ENCODE measurements at places on chromosomes 3 and 15. TPM values are rescaled to one million over a fixed set of nuclear protein-coding genes. Genes with fewer than 3 reads are reported as not detected.

DNA sequence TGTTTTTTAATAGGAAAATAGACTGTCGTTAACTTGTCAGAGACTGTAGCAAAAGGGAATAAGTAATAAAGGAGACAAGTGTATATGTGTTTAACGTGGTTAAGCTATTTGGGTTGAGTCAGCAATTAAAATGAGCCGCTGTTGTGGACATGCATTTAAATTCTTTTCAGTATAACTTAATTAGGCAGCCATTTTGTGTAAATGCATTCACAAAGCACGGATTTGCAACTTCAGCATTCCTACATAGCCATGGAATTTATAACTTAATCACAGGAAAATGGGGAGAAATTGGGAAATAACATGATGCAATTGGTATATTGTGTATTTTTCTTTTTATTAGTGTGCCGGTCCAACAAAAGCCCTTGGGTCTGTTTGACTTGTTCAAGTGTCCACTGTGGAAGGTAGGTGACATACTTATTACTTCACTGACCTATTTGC lies 27.9 kb downstream of the USP3 start:
- no peak for DNase-seq
- H3K4me3 ChIP-seq, result no peak overlapping the region
- H3K27me3 ChIP-seq, result no peaks in the 10 kb centered on the region

CAMP gene
- total RNA-seq, result not detected

LRRC31 gene
- total RNA-seq, result not detected

KLF15 gene
- total RNA-seq, result 0.44 TPM

DNA sequence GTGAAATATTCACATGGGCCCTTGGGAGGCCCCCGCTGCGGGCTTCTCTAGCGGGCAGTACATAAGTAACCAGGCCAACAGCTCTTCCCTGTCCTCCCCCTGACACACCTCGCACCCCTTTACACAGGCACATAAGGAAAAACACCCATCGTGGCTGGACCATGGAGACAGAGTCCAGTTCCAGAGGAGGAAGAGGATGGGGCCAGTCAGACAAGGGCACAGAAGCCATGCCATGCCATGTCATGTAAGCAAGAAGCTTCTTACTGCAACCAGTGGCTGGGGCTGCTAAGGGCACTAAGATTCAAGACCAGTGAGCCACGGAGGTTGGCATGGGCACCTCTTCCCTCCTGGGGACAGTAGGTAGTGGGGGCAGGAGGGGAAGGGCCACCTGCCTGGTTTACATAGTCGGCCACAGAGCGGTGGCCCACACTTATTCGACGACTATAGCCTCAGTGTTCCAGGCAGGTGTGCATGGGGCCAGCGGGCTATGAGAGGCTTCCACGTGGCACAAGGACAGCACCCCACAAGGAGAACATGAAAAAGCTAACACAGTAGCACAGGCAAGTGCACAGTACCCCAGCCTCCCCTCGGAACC lies 5.7 kb upstream of the CYP11A1 start:
- no peak for DNase-seq
- H3K27ac ChIP-seq, result no peak overlapping the region
- H3K4me1 ChIP-seq, result peaks cover 34% of the 10 kb centered on the region
- peak overlapping the region; percentile 79 for H3K4me3 ChIP-seq
- H3K36me3 ChIP-seq, result no peaks in the 10 kb centered on the region

NOX5 gene
- not detected for total RNA-seq

DNA sequence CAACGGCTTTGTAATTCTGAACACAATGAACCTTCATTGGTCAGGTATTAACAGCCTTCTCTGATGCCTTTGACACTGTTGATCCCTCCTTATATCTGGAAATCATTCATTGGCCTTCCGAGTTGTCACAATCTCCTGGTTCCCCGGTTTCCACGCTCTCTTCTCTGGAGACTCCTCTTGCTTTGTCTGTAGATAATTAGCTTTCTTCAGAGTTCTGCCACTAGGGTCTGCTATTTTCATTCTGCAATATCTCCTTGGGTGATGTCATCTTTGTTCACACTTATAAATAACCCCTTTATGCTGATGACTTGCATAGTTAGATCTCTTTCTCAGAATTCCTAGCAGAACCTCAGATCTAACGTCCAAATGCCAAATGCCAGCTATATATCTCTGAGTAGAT lies 583.8 kb upstream of the ZNF717 start:
- H3K4me1 ChIP-seq, result no peaks in the 10 kb centered on the region
- no peak overlapping the region for H3K4me3 ChIP-seq
- no peak overlapping the region for H3K27ac ChIP-seq
- no peaks in the 10 kb centered on the region for H3K36me3 ChIP-seq
- H3K27me3 ChIP-seq, result no peaks in the 10 kb centered on the region

DNA sequence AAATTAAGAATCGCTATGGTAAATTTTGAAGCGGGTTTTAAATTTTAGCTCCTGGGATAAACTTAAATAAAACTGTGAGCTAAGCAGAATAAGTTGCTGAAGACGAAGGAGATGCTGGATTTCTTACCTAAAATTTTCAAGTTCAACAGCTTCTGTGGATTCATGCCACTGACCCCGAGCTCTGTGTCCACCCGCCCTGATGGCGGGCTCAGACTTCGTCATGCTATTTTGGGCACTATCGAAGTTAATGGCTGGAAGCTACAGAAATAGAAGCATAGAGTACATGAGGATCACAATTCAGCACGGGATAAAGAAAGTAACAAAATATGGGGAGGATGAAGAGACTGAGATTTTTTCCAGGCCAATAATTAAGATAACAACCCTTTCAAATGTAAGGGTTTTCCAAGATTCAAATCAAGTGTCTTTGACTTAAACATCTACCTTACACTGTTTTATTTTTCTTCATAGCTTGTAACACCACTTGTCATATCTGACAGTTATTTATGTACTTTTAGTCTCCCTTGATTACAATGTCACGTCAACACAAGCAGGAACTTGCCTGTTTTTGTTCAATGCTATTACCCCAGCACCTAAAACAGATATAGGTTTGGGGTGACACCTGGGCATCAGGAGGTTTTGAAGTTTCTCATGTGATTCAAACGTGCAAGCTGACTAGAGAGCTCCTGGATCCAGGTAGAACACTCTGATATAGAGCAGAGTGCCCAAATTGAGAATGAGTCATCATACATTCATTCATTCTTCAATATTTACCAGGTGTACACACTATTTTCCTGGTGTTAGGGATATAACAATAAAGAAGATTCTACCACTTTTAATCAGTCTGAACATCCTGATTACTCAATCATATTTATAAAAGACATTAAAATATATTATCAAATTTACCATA lies 23.0 kb downstream of the NEK10 start:
- no peak overlapping the region for H3K4me3 ChIP-seq
- peaks cover 17% of the 10 kb centered on the region for H3K4me1 ChIP-seq
- H3K36me3 ChIP-seq, result no peaks in the 10 kb centered on the region
- H3K27me3 ChIP-seq, result no peaks in the 10 kb centered on the region

DNA sequence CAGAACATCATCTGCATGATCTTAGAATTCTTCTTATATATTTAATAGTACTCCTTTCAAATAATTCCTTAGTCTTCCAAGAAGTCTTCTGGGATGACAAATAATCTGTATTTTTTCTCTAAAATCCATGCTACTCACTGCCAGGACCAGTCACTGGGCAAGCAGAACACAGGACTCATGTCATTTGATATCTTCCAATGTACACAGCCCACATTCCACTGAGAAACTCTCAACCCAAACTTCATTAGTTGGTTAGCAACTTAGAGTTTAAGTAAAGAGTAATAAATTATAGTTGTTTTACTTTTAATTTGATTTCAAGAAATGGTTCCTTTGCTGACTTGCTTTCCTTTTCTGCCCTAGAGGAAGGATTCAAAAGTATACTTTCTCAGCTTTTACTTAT lies 317.0 kb downstream of the VGLL3 start:
- DNase-seq, result no peak
- no peak overlapping the region for H3K4me3 ChIP-seq
- no peaks in the 10 kb centered on the region for H3K4me1 ChIP-seq
- no peak overlapping the region for H3K27ac ChIP-seq
- no peaks in the 10 kb centered on the region for H3K36me3 ChIP-seq

TM6SF1 gene
- total RNA-seq, result 31.8 TPM

DNA sequence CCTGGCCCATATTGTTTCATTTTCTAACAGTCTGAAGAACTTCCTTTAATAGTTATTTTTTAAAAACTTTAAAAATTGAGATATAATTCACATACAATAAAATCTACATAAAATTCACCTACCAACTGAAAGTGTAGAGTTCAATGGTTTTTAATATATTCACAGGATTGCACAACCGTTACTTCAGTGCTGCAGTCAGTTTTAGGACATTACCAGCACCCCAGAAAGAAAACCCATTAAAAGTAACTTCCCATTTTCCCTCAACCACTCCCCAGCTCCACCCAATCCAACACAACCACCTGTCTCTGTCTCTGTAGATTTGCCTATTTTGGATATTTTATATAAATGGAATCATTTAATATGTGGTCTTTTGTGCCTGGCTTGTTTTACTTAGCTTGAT lies 29.6 kb downstream of the MGA start:
- no peaks in the 10 kb centered on the region for H3K36me3 ChIP-seq
- peak overlapping the region; percentile 91 for H3K27ac ChIP-seq
- H3K4me1 ChIP-seq, result peaks cover 67% of the 10 kb centered on the region
- DNase-seq, result no peak
- H3K4me3 ChIP-seq, result peak overlapping the region; percentile 69

CDCP1 gene
- total RNA-seq, result 2.8 TPM

- H3K27ac ChIP-seq, result peak overlapping the region; percentile 86
- H3K27me3 ChIP-seq, result no peaks in the 10 kb centered on the region
- peaks cover 49% of the 10 kb centered on the region for H3K4me1 ChIP-seq
- H3K4me3 ChIP-seq, result peak overlapping the region; percentile 96
- H3K36me3 ChIP-seq, result peaks cover 5% of the 10 kb centered on the region
- DNase-seq, result peak; percentile 49
These were observed 738 bp downstream of the ACAP2 start for GRCh38 chr3:195441992-195442572.

CEP19 gene
- total RNA-seq, result 5.3 TPM

DNA sequence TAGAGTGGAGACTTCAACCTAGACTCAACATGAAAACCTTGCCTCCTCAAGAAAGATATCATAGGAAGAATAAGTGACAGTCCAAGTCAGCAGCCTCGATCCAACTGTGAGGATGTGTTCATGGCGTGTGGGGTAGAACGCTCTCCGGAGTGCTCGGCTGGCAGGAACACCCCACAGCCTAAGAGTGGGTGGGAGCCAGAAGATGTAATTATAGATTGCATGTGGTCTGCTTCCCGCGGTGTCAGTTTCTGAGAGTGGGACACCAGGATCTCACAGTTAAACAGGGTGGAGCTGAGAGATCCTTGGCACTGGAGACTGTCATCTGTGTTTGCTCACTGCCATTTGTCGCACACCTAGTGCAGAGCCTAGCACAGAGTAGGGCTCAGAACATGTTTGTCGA lies 158.0 kb downstream of the CTNNB1 start:
- no peak overlapping the region for H3K27ac ChIP-seq
- DNase-seq, result no peak
- peaks cover 5% of the 10 kb centered on the region for H3K27me3 ChIP-seq
- H3K4me1 ChIP-seq, result no peaks in the 10 kb centered on the region

- H3K36me3 ChIP-seq, result no peaks in the 10 kb centered on the region
- H3K27ac ChIP-seq, result no peak overlapping the region
- H3K27me3 ChIP-seq, result peaks cover 7% of the 10 kb centered on the region
- H3K4me1 ChIP-seq, result peaks cover 12% of the 10 kb centered on the region
- no peak for DNase-seq
These were observed 8.7 kb upstream of the CACNA2D2 start for GRCh38 chr3:50512131-50512530.

Measured in activated T-cell treated with anti-CD3 and anti-CD28 coated beads, Interleukin-2, amount 50 U/mL, for 72 hours (primary cell).